Keratinocyte (primary cell): ENCODE measurements at places on chromosomes 16 and 17. TPM values are rescaled to one million over a fixed set of nuclear protein-coding genes. Genes with fewer than 3 reads are reported as not detected.

Gene E4F1
- 10.5 to 24.7 TPM (median 11.1 TPM) in 3 replicates for polyA plus RNA-seq

Gene CBFA2T3
- polyA plus RNA-seq, result 0.08 to 0.24 TPM (median 0.18 TPM) in 3 replicates

Gene KRT12
- not detected in 3 replicates for polyA plus RNA-seq

Gene RNF157
- not detected in 3 replicates for polyA plus RNA-seq

Gene TOP2A
- 5.2 to 45.0 TPM (median 27.1 TPM) in 3 replicates for polyA plus RNA-seq

Gene MMP2
- 54.5 to 116 TPM (median 59.2 TPM) in 3 replicates for polyA plus RNA-seq

Gene SLC13A2
- polyA plus RNA-seq, result not detected in 3 replicates
